Urinary bladder (tissue), 4 donors: ENCODE measurements at places on chromosomes 2 and 18. TPM values are rescaled to one million over a fixed set of nuclear protein-coding genes. Genes with fewer than 3 reads are reported as not detected.

DNA sequence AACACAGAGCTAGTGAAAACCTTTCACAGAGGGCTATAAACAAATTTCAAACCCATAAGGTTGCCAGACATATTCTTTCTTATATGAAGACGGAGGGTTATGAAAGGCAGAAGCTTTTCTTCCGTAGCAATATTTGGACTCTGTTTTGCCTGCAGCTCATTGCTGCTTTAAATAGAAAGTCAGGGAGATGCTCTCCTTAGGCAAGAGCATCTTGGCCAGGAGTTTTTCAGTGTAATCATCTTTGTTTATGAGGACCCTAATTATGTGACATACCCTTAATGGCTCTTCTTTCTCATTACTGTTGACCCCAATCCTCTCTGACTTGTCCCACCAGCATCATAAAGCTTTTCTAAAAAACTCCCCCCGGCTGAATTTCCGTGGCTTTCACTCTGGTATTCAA, 433.4 kb upstream of the NRXN1 start:
- no peak for DNase-seq

DNA sequence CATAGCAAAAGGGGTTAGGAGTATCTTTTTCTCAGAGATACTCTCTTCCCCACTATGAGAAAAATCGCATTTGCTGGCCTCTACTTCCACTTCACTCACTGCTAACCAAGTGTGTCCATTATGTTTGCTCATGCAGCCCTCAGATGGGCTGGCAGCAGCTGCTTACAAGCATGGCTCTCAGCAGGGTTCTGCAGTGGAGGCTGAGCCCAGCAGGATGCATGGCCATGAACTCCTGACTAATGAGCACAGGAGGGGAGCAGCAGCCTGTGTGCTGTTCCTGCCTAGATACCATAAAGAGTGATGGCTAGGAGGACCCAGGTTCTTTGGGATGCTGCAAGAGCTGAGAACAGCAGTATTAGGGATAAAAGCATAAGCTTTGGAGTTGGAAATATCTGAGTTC, 316.9 kb upstream of the THSD7B start:
- no peak for DNase-seq

GRCh38 chr18:13453714-13454113, 235.2 kb downstream of the LDLRAD4 start:
- no peak for DNase-seq

DNA sequence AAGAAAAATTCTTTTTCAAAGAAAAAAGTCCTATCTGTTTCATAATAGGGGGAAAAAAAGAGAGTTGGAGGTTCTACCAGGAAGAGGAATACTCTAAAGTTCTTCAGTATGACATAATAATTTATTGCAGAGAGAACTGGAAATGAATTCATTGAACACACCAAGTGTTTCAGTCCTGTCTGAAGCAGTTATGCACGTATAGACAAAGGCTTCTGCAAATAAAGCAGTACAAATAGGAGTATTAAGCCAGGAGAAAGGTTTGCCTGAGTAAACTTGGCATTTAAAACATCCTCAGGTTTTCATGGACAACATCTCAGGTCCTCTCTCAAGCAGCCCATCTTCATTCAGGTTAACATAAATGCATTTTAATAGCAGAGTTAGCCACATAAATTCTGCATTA, 141.6 kb downstream of the CCDC148 start:
- DNase-seq = no peak

GRCh38 chr2:182655750-182656149, 60.3 kb upstream of the DNAJC10 start:
- DNase-seq = no peak

GRCh38 chr18:62883937-62884735, 168.8 kb downstream of the PHLPP1 start:
- no peak for DNase-seq

- no peak for DNase-seq
Observed at GRCh38 chr2:28642796-28643195, 108.8 kb upstream of the PPP1CB start.

DNA sequence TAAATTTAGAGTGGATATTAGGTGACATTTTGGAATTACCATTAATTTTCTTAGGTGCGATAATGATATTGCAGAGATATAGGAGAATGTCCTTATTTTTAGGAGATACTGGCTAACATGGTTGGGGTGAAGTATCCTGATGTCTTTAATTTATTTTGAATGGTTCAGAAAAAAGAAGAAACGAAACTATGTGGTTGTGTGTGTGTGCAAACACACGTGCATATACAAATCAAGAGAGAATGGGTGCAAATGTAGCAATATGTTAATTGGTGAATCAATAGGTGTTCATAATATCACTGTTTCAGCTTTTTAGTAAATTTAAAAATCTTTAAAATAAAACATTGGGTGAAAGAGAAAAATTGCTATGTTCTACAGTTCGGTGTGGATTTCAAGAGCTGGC, 140.9 kb downstream of the DIS3L2 start:
- no peak for DNase-seq

GRCh38 chr2:160225722-160226121, 25.6 kb upstream of the ITGB6 start:
- no peak for DNase-seq

DNA sequence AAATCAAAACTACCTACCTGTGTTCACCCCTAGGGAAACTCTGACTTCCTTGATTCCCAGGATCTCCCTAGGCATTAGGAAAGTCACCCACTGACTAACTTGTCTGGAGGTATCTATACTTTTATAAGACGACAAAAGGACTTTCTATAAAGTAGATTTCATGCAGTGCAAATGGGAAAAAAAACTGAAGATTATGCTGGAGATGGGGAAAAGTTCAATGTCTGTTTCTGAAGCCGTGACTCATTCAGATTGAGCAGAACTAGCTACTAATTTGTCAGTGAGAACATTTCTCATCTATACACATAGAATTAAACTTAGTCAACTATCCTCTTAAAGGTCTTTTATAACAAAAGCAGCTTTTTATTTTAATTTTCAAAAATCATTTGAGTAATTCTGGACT, 6.0 kb downstream of the SEPTIN10 start:
- DNase-seq = no peak

GRCh38 chr2:122955776-122956175, 1069.3 kb upstream of the CNTNAP5 start:
- no peak for DNase-seq

DNA sequence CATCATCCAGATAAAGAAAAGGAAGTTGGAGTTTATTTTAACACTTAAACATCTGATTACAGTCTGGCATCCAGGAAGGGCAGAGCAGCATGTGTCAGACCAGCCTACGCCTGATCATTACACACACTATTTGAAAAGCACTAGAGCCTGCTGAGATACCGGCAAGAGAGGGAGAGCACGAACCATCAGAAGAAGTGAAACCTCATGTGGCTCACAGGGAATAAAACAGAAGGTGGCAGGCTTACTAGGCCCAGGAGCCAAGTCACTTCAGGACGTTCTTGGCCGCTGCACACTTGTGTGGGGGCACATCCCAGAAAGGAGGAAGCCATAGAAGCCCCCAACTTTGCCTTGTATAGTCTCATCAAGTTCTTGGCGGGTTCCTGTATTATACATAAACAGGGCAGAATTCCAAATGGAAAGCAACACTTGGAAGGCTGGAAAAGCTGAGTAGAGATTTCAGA, 105.5 kb downstream of the UGGT1 start:
- DNase-seq = no peak

GRCh38 chr2:47508641-47509040, 105.7 kb downstream of the MSH2 start:
- DNase-seq = no peak

DNA sequence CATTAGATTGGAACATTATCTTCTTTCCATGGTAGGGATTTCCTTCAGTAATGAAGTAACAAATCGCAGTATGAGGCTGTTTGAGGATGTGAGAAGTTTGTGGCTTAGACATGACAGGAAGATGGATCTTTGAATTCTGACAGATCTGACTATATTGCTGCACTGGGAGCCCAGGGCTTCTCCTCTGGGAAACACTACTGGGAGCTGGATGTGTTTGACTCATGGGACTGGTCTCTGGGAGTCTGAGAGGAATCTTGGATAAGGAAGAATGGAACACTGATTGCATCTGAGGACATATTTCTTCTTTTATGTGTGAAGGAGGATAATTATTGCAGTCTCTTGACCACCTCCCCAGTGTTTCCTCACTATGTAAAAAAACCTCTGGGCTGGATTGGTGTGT, 77.2 kb upstream of the ST6GAL2 start:
- DNase-seq = no peak

DNA sequence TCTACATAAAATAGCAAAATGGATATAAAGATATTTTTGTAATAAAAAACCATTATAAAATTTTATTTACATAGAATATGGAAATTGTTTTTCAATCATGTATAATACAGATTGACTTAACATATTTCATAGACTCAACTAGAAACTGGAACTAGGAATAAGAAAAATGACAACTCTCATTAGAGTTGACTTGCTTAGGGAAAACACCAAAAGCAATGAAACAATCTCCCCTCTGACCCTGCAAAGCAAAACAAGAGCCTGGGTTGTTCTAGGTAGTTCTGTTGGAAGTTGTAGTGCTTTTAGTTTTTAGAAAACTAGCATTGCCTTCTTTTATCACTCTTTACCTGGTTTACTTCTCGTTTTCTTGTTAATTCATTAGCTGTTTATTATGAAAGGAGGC, 32.2 kb upstream of the MTIF2 start:
- DNase-seq = no peak

GRCh38 chr2:61631321-61631720, 93.2 kb upstream of the XPO1 start:
- no peak for DNase-seq

GRCh38 chr18:75097491-75098225, 111.3 kb downstream of the PTGR3 start:
- DNase-seq = no peak

GRCh38 chr2:151025816-151026215, 235.8 kb downstream of the RBM43 start:
- DNase-seq = no peak

GRCh38 chr2:199646439-199646838, 188.7 kb upstream of the SATB2 start:
- no peak for DNase-seq

GRCh38 chr18:8411492-8411891, 197.7 kb upstream of the RAB12 start:
- DNase-seq = no peak

DNA sequence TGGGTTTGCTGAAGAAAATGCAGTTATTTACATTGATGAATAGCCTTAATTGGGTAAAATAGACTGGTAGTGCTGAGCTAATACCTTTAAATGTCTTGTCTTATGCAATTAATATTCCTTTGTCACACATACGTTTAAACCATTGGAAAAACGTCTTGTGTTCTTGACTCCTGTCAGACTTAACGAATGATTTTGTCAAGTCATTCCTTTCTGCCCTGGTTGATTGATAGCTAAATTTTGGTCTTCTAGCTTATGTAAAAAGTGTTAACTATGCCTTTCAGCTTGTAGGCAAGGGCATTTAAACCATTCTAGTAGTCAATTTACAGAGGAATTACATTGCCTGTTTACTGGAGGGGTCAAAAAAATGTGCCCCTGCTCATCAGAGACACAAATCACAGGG, 105.8 kb upstream of the LRRTM1 start:
- DNase-seq = no peak

DNA sequence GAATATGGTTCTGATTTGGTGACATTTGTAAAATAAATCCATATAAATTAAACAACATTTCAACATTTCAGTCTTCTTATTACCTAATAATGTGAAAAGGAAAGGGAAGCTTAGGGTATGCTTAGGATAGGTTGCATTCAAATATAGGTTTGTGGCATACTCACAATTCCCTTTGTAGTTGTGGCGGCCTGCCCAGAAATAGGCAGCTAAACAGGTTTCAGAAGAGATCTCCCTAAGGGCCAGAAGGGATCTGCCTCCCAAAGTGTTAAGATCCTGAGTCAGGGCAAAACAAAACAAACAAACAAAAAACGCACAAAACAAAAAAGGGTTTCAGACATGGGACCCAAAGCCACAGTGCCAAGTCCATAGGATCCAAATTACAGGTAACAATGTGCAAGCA, 41.4 kb upstream of the TCF7L1 start:
- no peak for DNase-seq

- no peak for DNase-seq
Observed at GRCh38 chr2:42105330-42106256, 57.8 kb downstream of the PKDCC start.

The CELF4 gene
- 0.79 TPM for total RNA-seq

The SPR gene
- total RNA-seq = 5.5 TPM

The PLEK gene
- 12.4 TPM for total RNA-seq

The UPP2 gene
- 0.16 TPM for total RNA-seq

The TRIP12 gene
- total RNA-seq = 274 TPM

The SLC35F5 gene
- 283 TPM for total RNA-seq

The REG3G gene
- total RNA-seq = not detected

The ATP9B gene
- total RNA-seq = 89.2 TPM

The ANKRD39 gene
- total RNA-seq = 5.8 TPM

The LCT gene
- not detected for total RNA-seq

The NEU2 gene
- total RNA-seq = not detected
